Mesothelial cell of epicardium (in vitro differentiated cells): ENCODE measurements at places on chromosomes 3 and 15.

GRCh38 chr15:26630857-26631256 lies 142.0 kb downstream of the GABRB3 start:
- no peak for DNase-seq

DNA sequence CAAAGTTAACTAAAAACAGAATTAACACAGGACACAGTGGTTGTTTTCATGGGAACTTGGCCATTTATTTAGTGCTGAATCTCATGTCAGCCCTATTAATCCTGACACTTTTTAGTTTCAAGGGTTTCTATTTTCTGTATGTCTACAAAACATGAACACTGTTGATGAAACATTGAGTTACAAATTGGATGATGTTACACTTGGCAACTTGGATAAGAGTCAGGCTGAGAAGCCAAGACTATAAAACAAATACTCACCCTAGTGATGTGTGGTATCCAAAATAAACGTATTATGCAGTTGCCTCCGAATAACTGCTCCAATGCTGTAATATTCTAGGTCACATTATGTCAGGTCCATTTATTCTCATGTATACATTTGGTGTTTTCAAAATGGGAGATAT lies 349.6 kb downstream of the ZIC1 start:
- no peak for DNase-seq

DNA sequence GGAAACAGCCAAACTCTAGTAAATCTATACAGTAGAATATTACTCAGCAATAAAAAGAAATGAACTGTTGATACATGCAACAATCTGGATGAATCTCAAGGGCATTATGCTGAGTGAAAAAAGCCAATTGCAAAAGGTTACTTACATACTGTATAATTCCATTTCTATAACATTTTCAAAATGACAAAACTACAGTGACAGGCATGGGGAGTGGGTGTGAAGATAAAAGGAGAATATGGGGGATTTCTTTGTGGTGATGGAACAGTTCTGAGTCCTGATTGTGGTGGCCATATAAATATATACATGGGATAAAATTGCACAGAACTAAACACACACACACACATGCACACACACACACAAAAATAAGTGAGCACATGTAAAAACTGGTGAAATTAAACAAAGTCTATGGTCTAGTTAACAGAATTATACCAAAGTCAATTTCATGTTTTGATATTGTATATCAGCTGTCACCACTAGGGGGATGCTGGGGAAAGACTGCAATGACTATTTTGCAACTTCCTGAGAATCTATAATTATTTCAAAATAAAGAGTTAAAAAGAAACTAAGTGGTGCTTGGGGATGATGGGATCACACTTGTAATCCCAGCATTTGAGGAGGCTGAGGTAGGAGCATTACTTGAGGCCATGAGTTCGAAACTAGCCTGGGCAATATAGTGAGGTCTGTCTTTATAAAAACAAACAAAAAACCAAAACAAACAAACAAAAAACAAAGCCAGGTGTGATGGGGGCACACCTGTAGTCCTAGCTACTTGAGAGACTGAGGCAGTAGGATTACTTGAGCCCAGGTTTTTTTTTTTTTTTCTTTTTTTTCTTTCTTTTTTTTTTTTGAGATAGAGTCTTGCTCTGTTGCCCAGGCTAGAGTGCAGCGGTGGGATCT lies 66.0 kb downstream of the SPTSSB start:
- no peak for DNase-seq

- no peak for DNase-seq
Measured at GRCh38 chr15:96599268-96599667, 268.8 kb downstream of the NR2F2 start.

GRCh38 chr15:47500842-47501241 lies 216.5 kb upstream of the SEMA6D start:
- DNase-seq = no peak

- DNase-seq = no peak
Measured at GRCh38 chr15:78790027-78790426, 21.2 kb downstream of the ADAMTS7 start.

- no peak for DNase-seq
Measured at GRCh38 chr3:105431200-105431599, 64.5 kb downstream of the ALCAM start.

DNA sequence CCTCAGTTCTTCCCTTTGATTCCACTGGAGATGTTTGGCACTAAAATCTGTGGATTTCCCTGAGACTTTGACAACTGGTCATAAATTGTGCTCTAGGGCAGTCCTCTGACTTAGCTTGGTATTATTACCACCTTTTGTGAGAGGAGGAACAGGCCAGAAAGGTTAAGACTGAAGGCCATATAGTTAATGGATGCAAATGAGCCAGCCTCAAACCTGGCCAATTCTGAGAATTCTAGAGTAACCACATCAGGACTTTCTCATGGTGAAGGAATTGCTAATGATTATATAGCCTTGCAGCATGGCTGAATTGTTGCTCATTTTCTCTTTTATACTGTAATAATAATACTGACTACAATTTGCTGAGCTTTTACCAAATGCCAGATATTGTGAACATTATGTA lies 162.5 kb downstream of the CADPS start:
- no peak for DNase-seq

DNA sequence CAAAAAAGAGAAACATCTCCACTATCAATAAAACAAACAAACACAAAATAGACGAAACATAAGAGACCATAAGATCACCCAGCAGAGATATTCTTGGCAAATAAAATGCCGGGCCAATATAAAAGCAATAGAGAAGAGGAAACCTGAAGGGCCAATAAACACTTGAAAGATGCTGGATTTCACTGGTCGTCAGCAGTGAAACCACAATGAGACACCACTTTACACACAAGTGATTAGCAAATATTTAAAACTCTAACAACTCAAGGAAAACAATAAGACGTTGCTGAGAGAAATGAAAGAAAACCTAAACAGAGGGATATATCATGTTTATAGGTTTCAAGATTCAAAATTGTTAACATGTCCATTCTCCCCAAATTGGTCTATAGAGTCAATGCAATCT lies 148.5 kb downstream of the WDR76 start:
- no peak for DNase-seq
